ENCODE measurements at places on chromosomes 12 and 14. TPM values are rescaled to one million over a fixed set of nuclear protein-coding genes. Genes with fewer than 3 reads are reported as not detected.

DNA sequence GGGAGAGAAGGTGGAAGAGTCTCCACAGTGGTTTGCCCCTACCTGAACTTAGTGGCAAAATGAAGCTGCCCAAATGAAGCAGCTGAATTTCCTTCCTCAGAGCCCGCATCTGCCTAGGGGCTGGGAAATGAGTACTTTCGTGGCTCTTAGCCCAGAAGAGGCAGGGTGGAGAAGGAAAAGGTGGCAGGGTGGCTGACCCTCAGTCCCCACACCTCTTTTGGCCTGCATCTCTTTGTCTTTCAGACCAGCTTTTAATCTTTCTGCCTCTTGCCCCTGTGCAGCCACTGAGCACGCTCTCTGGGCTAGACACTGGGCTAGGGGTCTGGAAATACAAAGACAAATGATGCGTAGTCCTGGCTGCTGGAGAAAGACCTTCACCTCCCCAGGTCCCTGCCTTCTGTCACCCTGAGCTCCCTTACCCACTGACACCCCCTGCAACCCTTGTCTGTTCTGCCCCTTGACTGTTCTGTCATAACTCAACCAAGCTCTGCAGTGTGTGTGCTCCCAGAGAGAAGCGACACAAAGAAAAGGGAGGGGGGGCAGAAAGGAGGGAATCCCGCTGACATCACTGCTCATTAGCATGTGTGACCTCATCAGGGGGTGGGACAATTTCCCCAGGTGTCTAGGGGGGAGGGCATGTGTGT, 371 bp upstream of the REM2 start:
- ATAC-seq: no peak

DNA sequence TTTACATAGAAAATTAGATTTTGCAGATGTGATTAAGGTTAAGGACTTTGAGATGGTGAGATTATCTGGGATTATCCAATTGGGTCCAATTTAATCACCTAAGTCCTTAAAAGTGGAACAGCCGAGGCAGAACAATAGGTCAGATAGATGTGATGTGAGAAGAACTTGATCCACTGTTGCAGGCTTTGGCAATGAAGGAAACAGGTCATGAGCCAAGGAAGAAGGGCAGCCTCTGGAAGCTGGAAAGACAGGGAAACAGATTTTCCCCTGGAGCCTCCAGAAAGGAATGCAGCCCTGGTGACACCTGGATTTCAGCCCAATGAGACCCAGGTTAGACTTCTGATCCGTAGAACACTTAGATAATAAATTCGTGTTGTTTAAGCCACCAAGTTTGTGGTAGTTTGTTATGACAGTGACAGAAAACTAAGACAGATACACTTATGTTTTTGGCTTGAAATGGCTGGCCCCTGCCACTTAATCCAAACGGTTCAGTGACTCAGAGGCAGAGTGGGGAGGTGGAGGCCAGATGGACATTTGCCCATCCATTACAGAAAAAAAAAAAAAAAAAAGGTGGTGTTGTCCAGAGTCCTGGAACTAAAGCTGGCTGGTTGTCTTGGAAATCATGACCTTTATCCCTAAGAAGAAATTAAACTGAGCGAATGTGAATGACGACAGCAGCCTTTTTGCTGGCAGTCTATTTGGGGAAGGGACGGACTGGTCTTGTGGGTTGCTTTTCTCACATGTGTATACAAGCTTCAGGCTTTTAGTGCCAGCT, 181.9 kb upstream of the NRXN3 start:
- no peak for ATAC-seq

- ATAC-seq: peak; percentile 35
Observed at GRCh38 chr14:58362798-58363412, 32.8 kb upstream of the TOMM20L start.

- ATAC-seq: no peak
Observed at GRCh38 chr14:82055515-82056115, 522.0 kb upstream of the SEL1L start.

Gene TAMALIN
- 26.3 TPM for total RNA-seq

DNA sequence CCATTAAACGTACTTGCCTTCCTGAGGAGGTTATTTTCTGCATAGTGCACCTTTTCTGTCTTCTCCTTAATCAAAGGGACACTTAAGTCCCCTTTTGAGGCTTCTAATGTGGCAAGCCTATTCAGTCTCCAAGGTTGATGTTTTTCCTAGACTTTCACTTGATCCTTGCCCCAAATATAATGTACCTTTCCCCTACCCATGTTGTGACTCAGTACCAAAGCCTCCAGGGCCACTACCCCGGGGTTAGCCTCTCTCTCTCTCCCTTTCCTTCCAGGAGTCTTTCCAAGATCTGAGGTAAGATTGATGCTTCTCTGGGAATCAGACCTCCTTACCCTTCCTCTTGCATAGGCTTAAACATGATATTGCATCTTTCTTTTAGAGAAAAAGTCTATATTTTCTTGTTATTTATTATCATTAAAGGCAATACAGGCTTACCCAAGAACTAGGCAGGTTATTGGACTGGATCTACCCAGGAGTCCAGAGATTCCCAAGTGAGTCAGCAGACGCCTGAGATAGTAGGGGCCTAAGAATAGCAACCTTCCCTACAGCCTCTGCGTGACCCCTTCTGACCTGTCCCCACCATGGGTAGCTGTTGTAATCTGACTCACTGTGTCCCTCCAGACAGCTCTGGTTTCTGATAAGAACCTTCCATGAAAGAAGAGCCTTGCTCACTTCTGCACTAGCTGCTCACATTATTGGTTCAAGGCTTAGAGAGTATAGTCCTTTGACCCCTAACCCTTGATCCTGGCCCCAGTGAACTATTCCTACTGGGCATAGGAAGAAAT, 172.9 kb downstream of the ZFP36L1 start:
- ATAC-seq: no peak
